NCI-H1417 (cell line): ENCODE measurements at places on chromosomes 12 and 14.

GRCh38 chr12:3958534-3958933, 85.3 kb upstream of the PARP11 start:
- DNase-seq = no peak

GRCh38 chr14:76812093-76812421, 625 bp downstream of the ANGEL1 start:
- DNase-seq = peak; percentile 67

DNA sequence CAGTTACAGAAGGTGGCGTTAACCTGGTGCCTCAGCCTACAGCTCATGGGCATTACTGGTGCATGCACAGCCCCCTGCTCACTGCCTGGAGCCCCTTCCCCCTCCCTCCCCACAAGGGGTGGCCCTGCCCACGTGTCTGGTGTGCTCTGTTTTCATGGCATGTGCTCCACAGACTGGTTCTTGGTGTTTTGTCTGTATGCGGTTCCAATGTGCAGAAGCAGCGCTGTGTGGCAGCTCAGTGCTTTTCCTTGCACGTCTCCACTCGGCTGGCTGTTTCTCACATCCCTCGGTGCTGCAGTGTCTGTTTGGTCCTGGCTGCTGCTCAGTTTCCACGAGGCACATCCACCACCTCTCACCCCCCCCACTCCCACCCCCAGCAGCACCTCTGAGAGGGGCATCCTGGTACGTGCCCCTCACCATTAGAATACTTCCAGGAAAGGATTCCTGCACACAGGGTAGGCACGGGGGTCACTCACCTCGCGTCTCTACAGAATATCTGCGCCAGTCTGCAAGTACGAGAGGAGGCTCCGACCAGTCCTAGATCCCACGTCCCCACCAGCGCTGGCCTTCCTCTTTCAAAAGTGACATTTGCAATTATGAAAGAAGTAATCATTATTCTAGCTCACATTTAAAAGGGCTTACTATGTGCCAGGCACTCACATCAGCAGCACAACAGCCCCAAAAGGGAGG, 27.1 kb downstream of the DIO3 start:
- no peak for DNase-seq

GRCh38 chr12:3138941-3139511, 61.8 kb downstream of the TSPAN9 start:
- DNase-seq = peak; percentile 36

GRCh38 chr14:47103771-47104170, 452.2 kb upstream of the RPL10L start:
- DNase-seq = no peak

DNA sequence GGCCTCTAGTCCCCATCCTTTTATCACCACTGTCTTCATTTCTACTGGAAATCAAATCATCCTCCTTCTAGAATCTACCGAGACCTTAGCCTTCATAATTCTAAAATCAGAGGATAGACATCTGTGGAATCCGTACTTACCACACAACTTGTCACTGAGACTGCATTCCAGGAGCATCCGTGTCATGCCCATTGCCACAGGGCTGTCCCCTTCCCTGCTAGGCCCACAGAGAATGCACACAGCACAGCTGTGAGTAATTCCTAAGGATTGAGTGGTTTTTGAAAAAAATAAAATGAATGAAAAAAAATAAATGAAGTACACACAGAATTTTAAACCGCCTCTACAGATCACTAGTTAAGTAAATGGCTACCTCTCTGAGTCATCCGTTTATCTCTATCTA, 21.0 kb upstream of the MAGOHB start:
- no peak for DNase-seq

- DNase-seq = no peak
These were observed 19.3 kb upstream of the ST8SIA1 start for GRCh38 chr12:22353615-22354325.

DNA sequence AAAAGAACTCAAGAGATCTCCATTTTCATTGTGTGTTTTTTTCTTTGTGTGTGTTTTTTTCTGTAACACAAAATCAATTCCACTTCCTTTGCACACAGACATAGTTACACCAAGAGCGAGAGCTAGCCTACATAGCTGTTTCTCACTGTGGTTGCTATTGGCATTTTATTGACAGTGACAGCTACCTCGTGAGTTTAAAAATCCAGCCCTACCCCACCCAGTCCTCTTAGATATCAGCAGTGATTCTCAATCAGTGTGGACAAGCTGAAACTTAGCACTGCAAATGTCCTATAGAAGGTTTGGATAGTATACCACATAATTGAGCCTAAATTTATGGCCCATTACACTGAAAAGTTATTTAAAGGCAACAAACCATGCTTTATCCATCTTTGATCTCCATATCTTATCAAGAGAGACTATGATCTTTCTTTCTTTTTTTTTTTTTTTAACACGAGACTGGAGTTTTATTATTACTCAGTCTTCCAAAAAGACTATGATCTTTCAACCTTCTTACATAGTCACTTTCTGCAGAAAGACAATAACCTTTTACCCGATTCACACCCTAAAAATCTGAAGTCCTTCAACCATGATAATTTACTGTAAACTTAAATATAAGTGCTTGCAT, 46.8 kb downstream of the ATP2B1 start:
- no peak for DNase-seq

GRCh38 chr14:56379956-56380355, 199.6 kb upstream of the TMEM260 start:
- no peak for DNase-seq

- DNase-seq = no peak
These were observed 16.0 kb upstream of the OR6S1 start for GRCh38 chr14:20657216-20658211.

- no peak for DNase-seq
These were observed 155.5 kb downstream of the SLC15A5 start for GRCh38 chr12:16121953-16122352.

DNA sequence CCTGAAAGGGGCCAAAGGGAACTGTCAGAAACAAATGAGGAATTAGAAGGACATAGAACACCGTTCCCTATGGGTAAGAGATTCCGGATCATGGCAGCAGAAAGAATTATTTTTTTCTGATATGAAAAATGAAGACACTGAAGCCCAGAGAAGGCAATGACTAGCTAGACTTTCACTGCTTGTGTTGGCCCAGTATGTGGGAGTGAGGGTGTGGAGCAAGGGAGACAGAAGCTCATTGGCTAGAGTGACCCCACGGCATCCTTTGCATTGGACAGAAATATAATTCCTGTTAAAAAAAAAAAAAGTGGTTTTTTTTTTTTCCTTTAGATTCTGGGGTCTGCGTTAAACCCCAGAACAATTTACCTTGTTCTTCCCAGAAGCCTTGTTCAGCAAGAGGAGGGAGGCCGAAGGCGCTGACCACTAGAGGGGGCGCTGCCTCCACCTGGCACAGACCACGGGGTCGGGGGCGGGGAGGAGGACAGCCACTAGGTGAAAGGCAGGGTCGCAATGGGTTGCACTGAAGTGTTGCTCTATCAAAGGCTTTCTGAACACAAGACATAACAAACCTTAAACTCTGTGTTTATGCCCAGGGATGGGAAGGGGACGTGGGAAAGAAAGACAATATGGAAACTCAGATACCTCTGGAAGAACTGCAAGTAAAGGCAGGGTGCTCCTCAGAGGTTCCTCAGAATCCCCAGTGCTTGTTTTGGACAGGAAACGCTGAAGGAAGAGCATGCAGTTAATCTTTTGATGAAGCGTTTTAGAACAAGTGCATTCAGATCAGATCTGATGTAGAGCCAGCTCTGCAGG, 156.8 kb downstream of the KCNA5 start:
- peak; percentile 77 for DNase-seq
